Ecto neural progenitor cell (in vitro differentiated cells): ENCODE measurements at places on chromosomes 7 and 10.

GRCh38 chr10:88994019-88994418, 3.4 kb downstream of the FAS start:
- no peak for DNase-seq

DNA sequence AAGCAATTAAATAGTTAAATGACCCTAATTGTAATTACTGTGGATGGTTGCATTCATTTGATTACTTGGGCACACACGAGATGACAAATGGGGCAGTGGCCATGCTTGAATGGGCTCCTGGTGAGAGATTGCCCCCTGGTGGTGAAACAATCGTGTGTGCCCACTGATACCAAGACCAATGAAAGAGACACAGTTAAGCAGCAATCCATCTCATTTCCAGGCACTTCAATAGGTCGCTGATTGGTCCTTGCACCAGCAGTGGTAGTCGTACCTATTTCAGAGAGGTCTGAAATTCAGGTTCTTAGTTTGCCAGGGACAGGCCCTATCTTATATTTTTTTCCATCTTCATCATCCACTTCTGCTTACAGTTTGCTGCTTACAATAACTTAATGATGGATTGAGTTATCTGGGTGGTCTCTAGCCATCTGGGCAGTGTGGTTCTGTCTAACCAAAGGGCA, 8.3 kb downstream of the PCBD1 start:
- DNase-seq = peak; percentile 72

GRCh38 chr7:95631527-95631926, 35.2 kb upstream of the PDK4 start:
- no peak for DNase-seq

GRCh38 chr7:139655305-139655704, 122.5 kb downstream of the HIPK2 start:
- no peak for DNase-seq

GRCh38 chr10:33489501-33490176, 155.2 kb upstream of the NRP1 start:
- no peak for DNase-seq

- no peak for DNase-seq
Observed at GRCh38 chr10:60441515-60441914, 51.8 kb upstream of the ANK3 start.

- no peak for DNase-seq
Observed at GRCh38 chr10:31745612-31746376, 182.8 kb downstream of the ARHGAP12 start.

GRCh38 chr10:17238445-17239291, 10.6 kb downstream of the VIM start:
- no peak for DNase-seq

DNA sequence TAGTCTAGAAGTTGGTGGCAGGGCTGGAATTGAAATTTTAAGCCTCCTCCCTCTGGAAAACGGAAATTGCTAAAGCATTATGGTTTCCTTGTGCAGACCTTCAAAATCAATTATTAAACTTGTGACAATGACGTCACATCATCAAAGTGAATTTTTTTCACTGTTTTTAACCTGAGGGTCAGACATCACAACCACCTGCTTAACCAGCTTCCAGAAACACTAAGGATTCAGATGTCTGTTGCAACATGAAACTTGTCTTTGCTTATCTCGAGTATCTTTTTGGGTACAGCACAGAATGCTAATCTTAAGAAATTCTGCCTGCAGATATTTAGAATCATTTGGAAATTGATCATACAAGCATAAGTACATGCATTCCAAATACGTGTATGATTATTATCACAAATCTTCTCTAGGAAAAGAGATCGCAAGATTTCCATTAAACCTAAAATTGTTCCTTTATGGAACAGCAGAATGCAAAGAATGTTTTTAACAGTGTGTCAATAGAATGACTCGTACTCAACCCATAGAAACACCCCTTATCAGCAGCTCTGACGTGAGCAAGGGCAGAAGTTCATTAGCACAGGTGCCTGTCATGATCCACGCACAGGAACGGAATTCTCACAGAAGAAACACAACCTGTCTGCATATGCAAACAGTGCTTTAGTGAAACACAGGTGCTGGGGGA, 4.1 kb upstream of the GTPBP4 start:
- DNase-seq = no peak

DNA sequence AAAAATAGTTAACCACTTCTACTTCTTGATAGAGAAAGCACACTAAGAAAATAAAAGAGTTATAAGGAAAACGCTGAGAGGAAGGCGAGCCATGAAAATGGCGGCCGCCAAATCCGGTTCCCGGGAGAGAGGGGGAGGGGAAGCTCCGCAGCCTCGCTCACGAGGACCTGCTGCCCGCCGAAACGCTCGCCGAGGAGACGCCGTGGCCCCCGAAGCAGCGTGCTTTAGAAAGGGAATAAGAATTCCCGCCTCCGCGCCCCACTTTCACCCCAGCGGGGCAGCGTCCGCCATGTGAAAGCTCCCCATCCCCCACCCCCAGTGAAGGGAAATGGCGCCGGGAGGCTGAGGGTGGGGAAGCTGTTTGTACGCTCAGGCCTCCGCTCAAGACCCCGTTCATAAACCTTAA, 505 bp downstream of the HNRNPA2B1 start:
- peak; percentile 85 for DNase-seq

- DNase-seq = no peak
Observed at GRCh38 chr7:145009876-145010275, 174.0 kb upstream of the TPK1 start.

DNA sequence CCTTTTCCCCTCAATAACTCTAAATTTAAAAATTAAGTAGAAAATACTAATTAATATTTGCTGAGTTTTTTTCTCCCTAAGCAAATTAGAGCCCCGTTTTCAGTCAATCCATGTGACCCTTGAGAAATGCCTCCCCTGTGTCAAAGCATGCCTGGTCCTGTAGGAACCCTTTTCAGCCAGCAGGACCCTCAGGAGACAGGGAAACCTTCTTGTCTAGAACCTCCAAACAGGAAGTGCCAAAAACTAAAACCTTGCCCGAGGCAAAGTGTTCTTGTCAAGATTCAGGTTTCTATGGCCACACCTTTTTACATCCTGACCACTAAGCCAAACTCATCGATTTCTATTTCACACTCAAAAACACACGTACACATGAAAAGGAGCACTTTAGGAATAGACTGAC, 60.1 kb upstream of the NFE2L3 start:
- no peak for DNase-seq

GRCh38 chr10:75295868-75296441, 60.2 kb upstream of the COMTD1 start:
- no peak for DNase-seq

GRCh38 chr7:25622695-25623094, 394.4 kb upstream of the NPVF start:
- no peak for DNase-seq

DNA sequence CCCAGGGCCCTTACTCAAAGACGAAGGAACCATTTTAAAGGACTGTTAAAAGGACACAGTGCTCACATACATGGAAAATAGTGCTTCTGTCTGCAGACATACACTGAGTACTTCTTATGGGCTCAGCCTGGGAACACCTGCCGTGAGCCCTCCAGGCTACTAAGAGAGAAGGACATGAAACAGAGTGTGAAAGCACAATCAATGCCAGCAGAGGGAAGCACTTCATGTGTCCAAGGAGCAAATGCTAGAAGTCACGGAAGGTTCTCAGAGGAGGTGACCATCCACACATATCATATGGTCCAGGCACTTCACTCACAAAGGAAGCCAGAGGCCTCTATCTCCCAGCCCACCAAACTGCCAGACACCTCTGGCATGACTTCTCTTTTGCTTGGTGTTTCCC, 15.5 kb downstream of the ELMO1 start:
- no peak for DNase-seq

DNA sequence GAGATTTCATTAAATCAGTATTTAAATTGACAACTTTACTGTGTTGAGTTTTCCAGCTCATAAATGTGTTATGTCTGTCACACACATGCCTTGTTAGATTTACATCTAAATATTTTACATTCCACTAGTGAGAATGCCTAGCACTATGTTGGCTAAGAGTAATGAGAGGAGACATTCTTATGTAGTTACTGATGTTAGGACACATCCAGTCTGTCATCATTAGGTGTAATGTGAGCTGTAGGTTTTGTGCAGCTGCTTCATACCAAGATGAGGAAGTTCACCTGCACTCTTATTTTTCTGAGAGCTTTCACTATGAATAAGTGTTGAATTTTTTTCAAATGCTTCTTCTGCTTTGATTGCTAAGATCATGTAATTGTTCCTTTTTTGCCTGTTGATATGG, 218.0 kb upstream of the IGFBP3 start:
- DNase-seq = no peak

GRCh38 chr7:129574487-129574886, 37.0 kb upstream of the NRF1 start:
- DNase-seq = no peak
